ENCODE measurements at places on chromosomes 13 and 19.

- no peak for DNase-seq
These were observed 21.4 kb upstream of the FRY start for GRCh38 chr13:32010136-32010535.

DNA sequence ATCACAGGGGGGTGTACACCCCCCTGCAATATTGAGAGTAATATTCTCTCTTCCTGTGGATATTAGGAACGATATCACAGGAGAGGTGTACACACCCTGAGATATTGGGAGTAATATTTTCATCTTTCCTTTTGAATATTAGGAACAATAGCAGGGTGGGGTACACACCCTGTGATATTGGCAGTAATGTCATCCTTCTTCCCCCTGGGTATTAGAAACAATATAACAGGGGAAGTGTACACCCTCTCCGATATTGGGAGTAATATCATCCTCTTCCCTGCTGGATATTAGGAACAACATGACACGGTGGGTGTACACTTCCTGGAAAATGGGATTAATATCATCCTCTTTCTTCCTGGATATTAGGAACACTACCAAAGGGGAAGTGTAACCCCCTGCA is 57.8 kb upstream of the CEACAM21 start:
- DNase-seq, result no peak

DNA sequence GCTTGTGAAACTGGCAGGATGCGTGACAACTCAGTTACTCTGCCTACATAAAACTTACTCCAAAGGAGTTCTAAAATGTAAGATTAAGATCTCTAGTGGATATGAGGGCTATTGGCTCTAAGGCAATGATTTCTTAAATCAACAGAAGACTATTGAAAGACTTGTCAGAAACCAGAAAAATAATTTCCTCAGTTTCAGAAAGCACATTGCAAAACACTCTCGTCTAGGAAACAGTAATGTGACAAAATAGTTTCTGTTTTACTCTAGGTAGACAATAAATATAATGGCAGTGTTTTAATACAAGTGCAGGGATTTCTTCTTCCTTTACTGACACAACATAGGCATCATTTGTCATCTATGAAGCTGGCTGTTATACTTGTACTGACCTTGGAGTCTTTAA is 230.1 kb downstream of the KCTD12 start:
- DNase-seq, result no peak

GRCh38 chr19:5826531-5827341 is 12.8 kb downstream of the FUT6 start:
- peak; percentile 98 for DNase-seq

Measured in NCI-H345 (cell line).